ENCODE measurements at places on chromosomes 16 and 17.
A peak's percentile ranks its signal among the peaks of the same experiment; 100 is the strongest.

- DNase-seq, result peak; percentile 58
Observed at GRCh38 chr17:43661699-43662412, at the start of gene MEOX1. TSS of gene MEOX1 (minus strand) at chr17:43661922. CDS start at chr17:43661534, 388 bp downstream.

GRCh38 chr17:32461853-32462617 is 17.7 kb downstream of the PSMD11 start:
- DNase-seq, result no peak

- DNase-seq, result peak; percentile 7
Observed at GRCh38 chr16:46857368-46857945, 26.5 kb upstream of the C16orf87 start.

GRCh38 chr16:55035029-55035428 is 104.4 kb downstream of the IRX5 start:
- no peak for DNase-seq

DNA sequence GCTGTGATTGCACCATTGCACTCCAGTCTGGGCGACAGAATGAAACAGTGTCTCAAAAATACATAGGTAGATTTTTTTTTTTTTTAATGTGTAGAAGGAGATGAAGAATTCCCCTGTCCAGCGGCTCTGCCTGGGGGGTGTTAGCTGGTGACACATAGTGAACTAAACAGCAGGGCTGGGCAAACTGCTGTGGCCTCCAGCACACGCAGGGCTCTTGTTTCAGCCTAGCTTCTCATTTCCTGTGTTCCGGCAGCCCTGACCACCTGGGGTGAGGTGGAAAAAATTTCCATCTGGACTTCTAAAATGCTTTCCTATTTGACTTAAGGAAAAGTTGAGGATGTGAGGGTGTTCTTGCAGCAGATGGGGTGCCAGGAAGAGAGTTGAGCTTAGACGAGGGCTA is 33.3 kb upstream of the RGS9 start:
- no peak for DNase-seq

DNA sequence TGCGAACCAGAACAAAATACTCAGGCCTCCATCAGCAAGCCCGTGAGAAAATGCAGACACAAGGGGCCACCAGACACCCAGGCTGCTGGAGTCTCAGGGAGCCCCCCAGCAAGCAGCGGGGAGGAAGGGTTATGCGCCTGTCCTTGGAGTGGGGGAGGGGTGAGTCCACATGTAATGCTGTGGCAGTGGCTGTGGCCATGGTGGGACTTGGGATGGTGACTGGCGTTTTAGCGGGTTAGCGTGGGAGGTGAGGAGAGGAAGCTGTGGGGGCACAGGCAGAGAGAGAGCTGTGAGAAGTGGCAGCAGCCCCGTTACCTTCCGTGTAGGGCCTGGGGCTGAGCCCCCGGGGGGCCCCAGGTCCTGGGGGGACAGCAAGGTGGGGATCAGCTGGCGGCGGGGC is 58.3 kb downstream of the SRCIN1 start:
- no peak for DNase-seq

- DNase-seq, result no peak
Observed at GRCh38 chr16:55999683-56000082, 124.5 kb upstream of the CES5A start.

DNA sequence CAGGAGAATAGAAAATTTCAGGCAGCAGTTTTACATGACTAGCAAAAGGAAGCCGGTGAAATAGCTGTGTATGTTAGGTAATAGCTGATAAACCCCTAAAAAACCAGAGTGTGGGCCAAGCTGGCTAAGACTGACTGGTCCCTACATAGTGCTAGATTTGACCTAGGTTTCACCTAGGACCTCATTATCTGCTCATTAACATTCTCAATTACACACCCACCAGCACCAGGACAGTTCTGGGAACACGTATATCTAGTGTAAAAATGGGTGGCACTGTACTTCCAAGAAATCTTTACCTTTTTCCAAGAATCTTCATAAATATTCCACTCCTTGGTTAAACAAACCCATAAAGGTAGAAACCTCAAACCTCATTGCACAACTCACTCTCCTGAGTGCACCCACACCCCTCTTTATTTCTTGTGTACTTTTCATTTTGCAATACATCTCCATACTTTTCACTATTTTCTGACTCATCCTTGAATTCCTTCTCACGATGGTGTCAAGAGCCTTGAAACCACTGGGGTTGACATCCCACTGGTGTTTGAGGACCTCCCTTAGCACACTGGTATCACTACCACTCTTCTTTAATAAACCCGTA is 262.7 kb upstream of the KCNJ16 start:
- DNase-seq, result no peak

DNA sequence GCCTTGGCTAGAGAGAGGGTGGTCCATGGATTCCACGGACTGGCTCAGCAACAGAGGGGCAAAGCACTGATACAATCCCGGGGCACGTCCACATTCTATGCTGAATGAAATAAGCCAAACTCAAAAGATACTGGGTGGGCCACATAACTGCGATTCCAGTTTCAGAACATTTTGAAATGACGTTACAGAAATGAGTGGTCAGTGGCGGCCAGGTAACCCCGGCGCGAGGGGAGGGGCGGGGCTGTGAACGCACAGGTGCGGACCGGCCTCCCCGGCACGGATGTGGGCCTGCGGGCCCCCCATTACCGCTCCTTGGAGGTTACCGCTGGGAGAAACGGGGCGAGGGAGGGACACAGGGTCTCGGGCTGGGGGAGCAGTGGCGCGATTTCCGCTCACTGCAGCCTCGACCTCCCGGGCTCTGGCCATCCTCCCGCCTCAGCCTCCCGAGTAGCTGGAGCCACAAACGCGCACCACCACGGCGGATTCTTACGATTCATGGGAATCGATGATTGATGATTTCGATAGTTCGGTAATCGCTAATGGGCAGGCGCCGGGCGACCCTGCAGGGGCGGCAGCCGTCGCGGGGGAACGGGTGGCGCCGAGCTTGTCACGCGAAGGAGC is 559 bp downstream of the MVD start:
- DNase-seq, result no peak

DNA sequence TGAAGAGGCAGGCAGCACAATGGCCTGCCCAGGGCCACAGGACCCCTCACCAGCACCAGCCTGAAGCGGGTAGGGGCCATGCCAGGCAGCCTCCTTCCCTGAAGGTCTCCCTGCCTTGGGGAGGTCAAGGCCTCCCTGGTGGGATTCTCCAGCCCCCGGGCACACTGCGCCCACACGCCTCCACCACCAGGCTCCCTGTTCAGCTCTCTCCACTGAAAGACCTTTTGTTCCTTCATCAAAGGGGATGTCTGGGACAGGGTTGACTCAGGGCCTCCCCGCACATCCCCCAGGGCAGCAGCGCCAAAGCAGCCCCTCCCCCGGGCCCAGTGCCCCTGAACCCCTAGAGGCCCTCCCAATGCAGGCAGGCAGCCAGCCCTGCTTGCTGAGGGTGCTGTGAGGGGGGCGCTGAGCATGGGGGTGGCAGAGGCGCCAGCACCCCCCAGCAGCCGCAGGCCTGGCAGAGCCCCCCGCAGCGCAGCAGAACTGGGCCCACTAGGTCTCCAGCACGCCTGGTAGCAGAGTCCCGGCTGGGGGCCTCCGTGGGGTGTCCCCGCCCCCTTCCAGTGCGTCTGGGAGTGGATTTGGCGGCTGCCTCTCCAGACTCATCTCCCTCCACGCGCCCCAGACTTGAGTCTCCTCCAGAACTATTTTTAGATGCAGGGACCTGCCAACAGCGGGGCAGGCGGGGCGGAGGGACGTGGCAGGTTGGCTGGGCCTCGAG is 13.1 kb downstream of the BCAR1 start:
- peak; percentile 75 for DNase-seq

GRCh38 chr17:47686276-47686635 is 7.7 kb upstream of the TBKBP1 start:
- DNase-seq, result no peak

GRCh38 chr17:38561416-38562214 is 44.1 kb downstream of the SRCIN1 start:
- DNase-seq, result no peak

GRCh38 chr16:61580579-61580978 is 455.7 kb downstream of the CDH8 start:
- no peak for DNase-seq

- DNase-seq, result no peak
Observed at GRCh38 chr17:40580140-40580539, 14.9 kb upstream of the CCR7 start.

DNA sequence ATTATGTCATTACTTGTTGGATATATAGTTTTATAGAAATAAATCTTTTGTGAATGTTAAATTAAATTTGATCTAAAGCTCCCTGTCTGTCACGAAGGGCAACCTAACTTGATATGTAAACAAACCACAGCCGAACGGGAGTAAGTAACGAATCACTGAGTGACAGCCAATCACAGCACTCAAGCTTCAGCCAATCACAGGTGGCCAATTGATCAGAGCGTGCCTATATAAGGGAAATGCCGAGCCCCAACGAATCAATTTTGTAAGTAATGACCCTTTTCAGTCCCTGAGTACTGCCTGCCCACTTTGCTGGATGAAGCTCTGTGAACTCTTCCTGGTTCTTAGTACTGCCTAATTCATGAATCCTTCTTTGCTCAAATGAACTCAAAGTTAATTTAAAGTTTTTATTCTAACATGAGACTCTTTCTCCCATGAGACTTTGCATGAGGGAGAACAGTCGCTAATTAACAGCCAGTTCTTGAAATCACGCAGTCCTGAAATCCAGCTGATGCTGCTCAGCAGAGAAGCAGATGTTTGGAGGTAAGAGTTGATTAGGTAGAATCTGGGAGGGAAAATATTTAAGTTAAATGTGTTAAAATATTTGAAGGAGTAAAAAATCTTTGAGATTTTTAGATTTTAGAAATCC is 302.2 kb downstream of the CNTNAP4 start:
- no peak for DNase-seq
